ENCODE measurements at places on chromosomes 1 and 21. TPM values are rescaled to one million over a fixed set of nuclear protein-coding genes. Genes with fewer than 3 reads are reported as not detected.

DNA sequence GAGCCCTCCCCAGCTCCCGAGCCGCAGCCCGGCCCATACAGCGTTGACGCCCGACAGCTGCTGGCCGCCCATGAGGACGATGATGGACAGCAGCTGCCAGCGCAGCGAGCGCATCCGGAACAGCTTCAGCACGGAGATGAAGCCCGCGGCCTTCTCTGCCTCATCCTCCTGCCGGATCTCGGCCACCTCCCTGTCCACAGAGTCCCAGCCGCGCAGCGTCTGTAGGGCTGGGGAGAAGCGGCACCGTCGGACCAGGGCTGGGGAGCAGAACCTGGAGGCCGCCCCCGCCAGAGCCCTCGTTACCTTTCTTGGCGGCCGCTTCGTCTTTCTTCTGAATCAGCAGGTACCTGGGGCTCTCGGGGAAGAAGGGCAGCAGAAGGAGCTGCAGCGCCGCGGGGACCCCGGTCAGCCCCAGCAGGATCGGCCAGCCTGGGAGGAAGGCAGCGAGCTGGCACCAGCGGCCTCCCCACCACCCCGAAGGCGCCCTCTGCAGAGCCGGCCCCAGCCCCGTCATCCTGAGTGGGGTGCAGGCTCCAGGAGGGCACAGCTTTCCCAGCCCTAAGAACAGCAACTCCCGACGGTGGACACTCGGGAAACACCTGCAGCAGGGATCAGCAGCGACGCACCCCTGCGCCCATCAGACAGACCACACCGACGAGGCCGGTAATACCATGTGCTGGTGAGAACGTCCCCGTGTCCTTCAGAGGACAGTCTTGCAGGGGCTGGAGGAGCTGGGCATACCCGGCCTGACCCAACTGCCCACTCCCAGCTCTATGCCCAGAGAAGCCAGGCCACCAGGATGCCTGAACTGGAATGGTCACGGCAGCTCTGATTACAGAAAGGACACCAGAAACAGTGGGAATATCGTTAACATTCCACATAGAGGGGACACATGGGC is 13.8 kb upstream of the SLC2A7 start:
- no peak for DNase-seq

GRCh38 chr1:200302192-200302920 is 107.5 kb downstream of the ZNF281 start:
- DNase-seq: peak; percentile 70

GRCh38 chr1:216793973-216794372 is 70.7 kb upstream of the ESRRG start:
- DNase-seq: no peak

DNA sequence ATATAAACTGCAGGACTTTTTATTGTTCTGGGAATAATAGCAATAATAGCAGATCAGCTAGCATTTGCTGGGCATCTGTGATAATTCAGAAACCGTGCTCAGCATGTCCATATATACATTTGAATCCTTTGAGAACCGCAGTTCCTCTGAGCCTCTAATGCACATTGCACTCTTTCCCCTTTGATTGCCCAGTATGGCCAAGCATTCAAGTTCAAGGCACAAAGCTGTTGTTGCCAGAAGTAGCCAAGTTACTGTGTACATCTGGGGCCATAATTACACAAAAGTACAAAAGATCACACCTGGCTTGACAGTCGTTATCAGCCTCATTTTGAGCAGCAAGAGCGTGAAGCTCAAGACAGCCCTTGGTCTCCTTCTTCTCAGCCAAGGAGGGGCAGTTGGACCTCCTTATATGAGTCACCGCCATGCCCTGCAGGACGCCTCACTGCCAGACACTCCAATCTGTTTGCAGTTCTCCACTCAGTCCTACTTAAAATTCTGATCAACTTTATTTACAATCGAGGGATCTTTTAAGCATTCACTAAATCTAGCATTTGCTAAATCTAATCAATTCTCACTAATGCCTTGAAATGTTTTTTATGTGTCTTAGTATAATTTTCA is 216.0 kb downstream of the SLC35F3 start:
- DNase-seq: no peak

- no peak for DNase-seq
Observed at GRCh38 chr21:44820851-44821250, 3.0 kb upstream of the SUMO3 start.

GRCh38 chr1:11697188-11697892 is 5.8 kb downstream of the DRAXIN start:
- no peak for DNase-seq

DNA sequence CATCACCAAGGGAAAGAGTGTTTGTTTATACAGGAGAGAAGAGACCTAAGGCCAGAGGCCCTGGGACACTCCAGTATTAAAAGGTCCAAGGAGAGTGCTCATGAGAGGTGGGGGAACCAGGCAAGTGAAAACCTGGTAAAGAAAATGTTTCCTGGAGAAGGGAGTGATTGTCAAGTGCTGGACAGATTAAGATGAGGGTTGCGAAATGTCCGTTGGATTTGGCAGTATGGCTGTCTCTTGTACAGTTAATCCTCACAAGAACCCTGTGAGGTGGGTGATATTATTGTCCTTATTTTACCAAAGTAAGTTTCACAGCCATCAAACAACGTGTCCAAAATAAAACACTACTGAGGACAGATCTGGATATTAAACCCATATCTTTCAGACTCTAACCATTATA is 44.2 kb downstream of the RPAP2 start:
- DNase-seq: no peak

GRCh38 chr1:97451944-97452343 is 468.9 kb downstream of the DPYD start:
- no peak for DNase-seq

GRCh38 chr21:42679319-42680057 is 26.1 kb downstream of the PDE9A start:
- DNase-seq: no peak

DNA sequence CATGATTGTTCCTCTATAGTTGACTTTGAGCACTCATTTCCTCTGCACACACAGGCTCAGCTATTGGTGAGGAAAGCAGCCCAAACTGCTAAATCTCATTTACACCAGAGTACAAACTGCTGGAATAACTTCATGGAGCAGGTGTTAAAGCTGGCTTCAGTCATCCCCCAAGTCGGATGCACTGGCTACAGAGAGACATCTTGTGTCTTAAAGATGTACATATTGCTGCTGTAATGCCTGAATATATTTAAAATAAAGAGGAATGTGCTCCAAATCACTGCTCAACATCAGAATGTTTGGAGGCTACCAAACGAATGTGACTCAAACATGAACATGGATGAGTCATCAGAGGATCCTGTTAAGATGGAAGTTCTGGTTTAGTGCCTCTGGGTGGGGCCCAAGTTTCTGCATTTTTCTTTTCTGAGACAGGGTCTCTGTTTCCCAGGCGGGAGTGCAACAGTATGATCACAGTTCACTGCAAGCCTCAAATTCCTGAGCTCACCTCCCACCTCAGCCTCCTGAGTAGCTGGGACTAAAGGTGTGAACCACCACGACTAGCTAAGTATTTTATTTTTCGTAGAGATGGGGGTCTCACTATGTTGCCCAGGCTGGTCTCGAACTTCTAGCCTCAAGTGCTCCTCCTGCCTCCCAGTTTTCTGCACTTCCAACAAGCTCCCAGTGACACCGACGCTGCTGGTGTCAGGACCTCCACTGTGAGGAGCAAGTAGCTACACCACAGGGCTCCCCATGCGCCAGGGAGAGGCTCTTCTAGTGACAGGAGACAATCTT is 79.0 kb upstream of the KRTAP19-8 start:
- no peak for DNase-seq

DNA sequence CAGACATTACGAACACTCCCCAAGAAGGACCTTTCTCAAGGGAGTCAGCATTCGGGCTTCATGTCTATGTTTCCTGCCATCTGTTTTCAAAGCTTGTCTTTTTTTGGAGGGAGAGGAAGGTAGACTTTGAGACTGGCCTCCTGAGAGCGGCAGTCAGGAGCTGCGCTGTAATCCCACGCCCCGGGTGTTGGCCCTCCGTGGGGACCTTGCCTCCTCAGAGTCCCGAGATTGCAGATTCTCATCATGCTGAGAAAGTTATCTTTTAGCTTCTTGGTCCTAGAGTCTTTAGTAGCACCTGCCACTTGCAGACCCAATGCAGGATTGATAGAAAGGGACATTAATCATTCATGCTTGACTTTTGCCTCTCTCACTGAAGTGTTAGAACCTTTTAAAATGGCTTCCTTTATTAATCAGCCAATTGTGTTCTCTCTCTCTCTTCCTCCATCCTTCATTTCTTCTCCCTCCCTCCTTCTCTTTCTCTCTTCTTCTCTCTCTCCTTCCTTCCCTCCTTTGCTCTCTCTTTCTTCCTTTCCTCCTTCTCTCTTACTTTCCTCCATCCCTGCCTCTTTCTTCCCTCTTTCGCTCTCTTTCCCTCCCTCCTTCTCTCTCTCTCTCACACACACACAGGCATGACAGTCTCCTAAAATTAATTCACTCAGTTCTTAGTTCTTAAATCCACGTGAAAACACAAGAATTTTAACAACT is 25.2 kb upstream of the GNPAT start:
- no peak for DNase-seq

DNA sequence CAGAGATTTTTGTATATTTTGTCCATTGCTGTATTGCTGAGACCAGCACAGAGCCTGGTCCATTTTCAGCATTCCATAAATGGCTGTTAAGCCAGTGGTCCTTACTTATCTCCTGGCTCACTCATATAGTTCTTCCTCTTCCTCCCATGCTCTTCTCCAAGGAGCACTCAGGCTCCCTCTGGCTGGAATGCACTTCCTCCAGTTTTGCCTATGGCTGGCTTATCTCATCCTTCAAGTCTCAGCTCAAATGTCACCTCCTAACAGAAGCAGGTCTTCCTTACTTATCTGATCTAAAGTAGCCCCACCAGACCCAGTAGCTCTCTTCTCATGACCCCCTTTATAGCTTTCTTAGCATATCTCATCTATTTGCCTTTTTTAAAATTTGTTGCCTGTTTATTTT is 146.9 kb downstream of the SLC30A10 start:
- no peak for DNase-seq

DNA sequence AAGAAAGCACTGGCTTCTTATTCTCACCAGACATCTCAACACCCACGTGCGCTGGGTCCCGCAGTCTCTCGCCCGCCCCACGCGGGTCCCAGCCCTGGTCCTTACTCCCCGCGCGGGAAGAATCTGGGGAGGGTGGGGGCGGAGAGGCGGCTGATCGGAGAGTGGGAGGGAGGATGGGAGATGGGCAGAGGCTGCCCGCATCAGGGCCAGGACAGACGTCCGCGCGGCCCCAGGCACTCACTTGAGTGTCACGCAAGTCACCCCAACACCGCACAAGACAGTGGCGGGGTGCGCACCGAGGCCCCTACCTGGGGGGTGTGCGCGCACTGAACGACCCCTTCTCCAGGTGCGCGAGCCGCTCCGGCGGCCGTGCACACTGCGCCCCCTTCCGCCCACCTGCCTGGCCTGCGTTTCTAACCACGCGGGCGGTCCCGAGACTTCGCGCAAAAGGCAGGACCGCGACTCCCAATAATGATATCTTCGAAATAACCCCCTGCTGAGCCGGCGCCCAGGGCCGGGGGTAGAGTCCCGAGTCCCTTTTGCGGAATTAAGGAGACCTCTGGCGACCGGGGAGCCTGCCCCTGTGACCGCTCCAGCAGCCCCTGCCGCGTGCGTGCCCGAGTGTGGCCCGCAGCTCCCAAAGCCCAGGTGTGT is 6.0 kb upstream of the SIM2 start:
- DNase-seq: no peak

DNA sequence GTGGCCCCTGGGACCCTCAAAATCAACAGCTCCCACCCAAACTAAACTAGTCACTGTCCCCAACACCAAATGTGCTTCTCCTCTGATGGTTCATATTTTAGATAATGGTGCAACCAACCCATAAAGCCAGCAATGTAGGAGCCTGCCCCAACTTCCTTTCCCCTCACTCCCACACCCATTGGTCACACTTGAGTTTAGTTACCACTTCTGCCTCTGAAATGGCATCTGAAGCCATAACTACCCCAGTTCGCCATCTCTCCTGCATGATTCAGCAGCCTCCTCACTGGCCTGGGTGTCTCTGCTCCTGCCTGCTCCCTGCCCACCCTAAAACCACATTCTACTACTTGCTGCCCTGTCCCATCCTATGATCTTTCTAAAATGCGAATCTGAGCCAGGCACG is 3.4 kb upstream of the CDCP2 start:
- DNase-seq: no peak

- no peak for DNase-seq
Observed at GRCh38 chr1:30919025-30919881, 10.7 kb upstream of the SDC3 start.

DNA sequence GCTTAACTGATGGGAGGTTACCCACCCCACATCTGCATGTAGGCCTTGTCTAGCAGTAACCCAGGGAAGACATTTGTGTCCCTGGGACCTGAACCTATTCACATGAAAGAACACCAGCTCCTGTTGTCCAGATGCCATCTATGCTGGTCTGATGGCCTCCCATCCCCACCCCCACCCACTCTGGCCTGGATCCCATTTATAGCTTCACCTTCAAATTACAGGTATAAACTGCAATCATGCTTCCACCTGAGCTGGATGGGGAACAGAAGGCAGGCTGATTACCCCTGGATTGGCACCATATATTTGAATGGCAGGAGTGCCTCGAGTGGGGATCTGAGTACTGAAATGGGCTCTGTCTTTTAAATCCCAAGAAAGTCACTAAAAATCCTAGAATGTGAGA is 312.7 kb upstream of the USP24 start:
- DNase-seq: no peak

DNA sequence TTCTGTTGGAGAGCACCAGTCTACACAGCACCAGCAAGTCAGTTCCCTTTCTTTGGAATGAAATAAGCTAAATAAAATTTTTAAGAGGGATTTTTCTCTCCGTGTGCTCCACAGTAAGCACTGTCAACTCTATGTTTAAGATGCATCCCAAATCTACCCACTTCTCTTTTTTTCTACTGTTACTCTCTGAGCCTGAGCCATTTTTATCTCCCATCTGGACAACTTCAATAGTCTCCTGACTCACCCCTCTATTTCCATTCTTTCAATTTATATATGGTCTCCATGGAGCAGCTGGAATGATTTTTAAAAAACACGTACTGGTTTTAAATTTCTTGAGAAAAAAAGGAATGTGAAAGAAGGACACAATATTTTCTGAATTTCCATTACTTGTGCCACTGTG is 24.7 kb upstream of the CCT8 start:
- no peak for DNase-seq

GRCh38 chr1:217322834-217323233 is 308.1 kb downstream of the GPATCH2 start:
- no peak for DNase-seq

DNA sequence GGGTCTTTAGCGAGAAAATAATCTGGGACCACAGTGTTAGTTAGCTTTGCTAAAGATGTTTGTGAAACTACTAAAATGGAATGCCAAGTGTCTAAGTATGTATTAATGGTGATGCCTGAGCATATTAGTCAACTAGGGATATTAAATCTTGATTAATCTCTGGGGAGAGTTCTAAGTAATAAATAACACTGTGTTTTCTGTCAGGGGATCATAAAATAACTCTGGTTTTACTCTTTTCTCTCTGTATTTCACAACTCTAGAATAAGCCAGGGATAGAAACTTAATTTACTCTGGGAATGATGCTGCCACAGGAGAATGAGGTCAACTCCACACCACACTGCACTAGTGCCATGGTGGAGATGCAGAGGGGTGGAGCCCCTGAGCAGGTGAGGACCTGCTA is 399.2 kb downstream of the PTBP2 start:
- DNase-seq: no peak

Gene STMN1
- 504 TPM for total RNA-seq

Gene GJC2
- 1.2 TPM for total RNA-seq

Gene CLDN17
- total RNA-seq: not detected

Gene ERICH3
- not detected for total RNA-seq

Gene ANKRD65
- not detected for total RNA-seq

Gene RHBG
- total RNA-seq: not detected

Gene ZMYND12
- total RNA-seq: 0.90 TPM

Gene S100A7
- total RNA-seq: not detected

Gene KLHDC8A
- total RNA-seq: not detected

Gene MIXL1
- total RNA-seq: 0.10 TPM

All from activated naive CD8-positive, alpha-beta T cell treated with anti-CD3 and anti-CD28 coated beads for 36 hours (primary cell).